ENCODE measurements at places on chromosomes 7 and 10.

GRCh38 chr10:44395902-44396670, 11.2 kb upstream of the CXCL12 start:
- DNase-seq: no peak

DNA sequence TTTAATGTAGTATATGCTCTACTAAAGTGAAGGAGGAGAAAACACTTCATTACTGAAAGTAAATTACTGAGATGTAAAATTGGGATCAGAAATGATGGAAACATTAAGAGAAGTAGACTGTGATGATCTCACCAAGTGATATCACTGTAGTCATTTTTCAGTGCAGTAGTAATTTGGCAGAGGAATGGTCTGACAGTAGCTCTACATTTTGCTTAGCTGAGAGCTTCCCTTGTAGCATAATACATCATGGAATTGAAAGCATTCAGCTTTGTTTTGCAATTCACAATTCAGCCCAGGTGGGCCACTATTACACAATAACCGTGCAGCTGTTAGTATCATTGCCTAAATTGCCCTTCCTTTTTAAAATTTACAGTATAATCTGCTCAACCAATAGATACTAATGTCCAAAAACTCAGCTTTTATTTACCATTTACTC, 19.4 kb upstream of the CABCOCO1 start:
- no peak for DNase-seq

- DNase-seq: no peak
Measured at GRCh38 chr10:32004161-32004591, 52.0 kb downstream of the KIF5B start.

GRCh38 chr10:76631884-76632766, 1005.5 kb downstream of the KCNMA1 start:
- no peak for DNase-seq

DNA sequence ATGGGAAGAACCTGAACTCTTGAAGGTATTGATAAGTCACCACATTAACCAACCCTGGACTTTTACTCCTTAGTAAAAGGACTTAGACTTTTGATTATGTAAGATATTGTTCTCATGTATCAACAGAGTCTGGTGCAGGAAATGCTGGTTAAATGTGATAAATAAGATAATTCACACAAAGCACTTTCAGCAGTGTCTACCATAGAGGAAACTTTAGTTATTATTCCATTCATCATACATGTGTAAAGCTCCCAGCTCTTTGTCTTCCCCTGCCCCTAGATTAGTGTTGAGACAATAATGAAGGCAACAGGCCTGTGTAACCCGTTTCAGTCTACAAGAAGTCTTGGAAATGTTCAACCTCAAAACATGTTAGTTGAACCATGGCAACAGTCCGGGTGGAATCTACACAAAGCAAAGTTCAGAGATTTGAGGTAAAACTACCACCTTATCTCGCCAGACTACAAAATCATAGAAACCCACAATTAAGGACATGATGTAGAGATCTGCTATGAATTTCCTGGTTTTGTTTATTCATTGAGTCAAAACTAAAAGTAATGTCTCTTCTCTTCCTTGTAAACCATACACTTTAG, 109.9 kb upstream of the ADO start:
- DNase-seq: no peak

DNA sequence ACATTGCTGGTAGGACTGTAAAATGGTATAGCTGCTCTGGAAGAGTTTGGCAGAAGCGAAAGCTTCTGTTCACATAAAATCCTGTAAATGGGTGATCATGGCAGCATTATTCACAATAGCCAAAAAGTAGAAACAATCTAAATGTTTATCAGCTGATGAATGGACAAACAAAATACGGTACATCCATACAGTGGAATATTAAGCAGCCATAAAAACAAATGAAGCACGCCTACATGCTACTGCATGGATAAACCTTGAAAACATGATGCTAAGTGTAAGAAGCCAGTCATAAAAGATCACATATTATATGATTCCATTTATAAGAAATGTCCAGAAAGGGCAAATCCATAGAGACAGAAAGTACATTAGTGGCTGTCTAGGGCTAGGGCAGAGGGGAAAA, 32.7 kb downstream of the KIN start:
- DNase-seq: no peak

DNA sequence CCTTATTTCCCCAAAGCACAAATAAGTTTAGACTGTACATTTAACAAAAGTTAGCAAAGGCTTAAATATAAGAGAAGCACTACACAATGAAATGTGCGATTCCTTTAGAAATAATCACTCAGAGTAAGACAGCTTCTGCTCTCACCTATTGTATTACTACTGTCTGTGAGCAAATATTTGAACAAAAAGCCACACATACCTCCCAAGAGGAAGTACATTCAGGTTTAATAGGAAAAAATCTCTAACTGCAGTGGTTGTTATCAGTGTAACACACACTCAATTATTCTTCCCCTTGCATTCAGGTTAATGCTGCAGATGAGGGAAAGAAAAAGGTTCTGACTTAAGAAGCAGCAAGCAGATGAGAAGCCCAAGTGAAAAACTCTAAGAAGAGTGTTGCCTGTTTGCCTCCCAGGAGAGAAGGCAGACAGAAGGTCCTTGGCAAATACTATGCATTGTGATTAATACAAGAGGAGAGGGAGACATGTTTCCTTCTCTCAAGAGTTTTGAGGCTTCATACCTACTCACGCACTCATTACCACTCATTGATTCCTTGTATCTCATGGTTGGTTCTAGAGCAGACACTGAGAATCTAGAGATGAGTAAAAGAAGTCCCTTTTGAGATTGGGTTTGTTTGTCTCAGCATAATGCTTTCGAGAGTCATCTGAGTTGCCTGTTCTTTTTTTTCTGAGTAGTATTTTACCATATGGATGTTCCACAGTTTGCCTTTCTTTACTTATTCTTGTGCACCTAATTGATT, 13.6 kb downstream of the GIMAP4 start:
- DNase-seq: no peak

- peak; percentile 46 for DNase-seq
Measured at GRCh38 chr10:73889014-73889413, 14.7 kb upstream of the CAMK2G start.

- no peak for DNase-seq
Measured at GRCh38 chr10:123687758-123688157, 21.6 kb downstream of the GPR26 start.

GRCh38 chr7:155073922-155074321, 3.8 kb downstream of the HTR5A start:
- no peak for DNase-seq

GRCh38 chr10:124921261-124921660, 20.7 kb upstream of the ZRANB1 start:
- no peak for DNase-seq

Data from stimulated activated naive CD8-positive, alpha-beta T cell treated with anti-CD3 and anti-CD28 coated beads, Interleukin-15, Interleukin-2, amounts not matched to agents 100 U/mL and 50 U/mL, for 24 hours (primary cell).